Fibroblast of the conjunctiva (primary cell): ENCODE measurements at places on chromosomes 16 and 17.
A peak's percentile ranks its signal among the peaks of the same experiment; 100 is the strongest.

DNA sequence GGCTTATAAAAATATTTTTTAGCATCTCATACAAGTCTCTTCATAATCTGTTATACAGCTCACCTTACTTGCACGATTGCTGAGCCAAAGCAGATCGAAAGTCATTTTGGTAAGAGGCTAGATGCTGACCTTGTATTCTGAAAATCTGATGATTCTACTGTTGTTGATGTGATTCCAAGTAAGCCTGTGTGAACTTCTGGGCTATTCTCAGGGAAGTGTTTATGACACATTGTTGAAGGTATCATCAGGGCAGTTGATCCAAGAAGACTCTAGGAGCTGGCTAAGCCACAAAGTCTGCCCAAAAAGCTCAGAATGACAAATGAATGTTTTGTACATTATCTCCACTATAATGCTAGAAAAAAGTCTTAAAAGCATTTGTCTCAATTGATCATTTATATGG, 16.0 kb downstream of the OMG start:
- no peak for DNase-seq

- DNase-seq: peak; percentile 77
Measured at GRCh38 chr16:46621006-46621933, at the start of gene SHCBP1. Gene SHCBP1 (minus strand): TSS chr16:46621379. CDS start chr16:46621359, 20 bp downstream.

DNA sequence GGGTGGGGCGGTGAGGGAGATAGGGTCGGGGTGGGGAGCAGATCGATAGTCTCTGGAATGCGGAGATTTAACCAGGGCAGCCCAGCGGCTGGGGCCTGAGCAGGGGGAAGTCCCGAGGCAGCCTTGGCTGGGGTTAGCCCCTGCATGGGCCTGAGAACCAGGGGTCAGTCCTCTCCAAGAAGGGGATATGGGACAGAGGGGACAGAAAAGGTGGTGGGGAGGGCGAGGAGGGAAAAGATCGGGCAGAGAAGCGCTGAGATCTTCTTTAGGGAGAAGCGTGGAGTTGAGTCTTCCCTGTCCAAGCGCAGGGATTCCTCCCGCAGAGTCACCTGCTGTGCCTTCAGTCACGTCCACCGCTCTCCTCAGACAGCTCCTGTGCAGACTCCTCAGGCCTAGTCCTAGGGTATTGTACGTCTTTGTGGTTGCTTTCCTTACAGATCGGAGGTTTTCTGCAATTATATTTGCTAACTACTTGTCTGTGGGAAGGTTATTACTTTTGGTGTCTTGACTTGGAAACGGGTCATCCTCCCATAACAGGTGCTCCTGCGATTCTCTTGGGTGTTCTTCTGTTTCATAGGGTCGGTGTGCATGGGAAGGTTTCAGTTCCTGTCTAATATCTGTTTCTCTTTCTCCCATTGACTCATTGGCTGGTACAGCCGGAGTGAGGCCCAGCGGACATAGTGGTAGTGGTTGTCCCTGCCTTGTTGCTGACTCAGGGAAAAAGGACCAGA, 952 bp downstream of the CD300A start:
- DNase-seq: no peak

GRCh38 chr16:73172241-73172972, 124.5 kb upstream of the ZFHX3 start:
- peak; percentile 98 for DNase-seq

DNA sequence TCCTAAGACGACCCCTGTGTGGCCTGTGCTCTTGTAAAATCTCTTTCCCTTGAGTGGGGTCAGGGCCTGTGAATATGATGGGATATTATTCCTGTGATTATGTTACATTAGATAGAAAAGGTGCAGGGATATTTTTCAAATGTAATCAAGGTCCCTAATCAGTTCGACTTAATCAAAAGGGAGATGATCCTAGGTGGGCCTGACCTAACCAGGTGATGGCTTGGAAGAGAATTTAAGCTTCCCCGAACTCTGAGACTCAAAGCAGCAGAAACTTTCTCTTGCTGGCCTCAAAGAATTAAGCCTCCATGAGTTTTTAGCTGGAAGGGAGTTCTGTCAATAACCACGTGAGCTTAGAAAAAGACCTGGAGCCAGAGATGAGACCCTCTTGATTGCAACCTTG, 124.7 kb downstream of the MAF start:
- DNase-seq: no peak

DNA sequence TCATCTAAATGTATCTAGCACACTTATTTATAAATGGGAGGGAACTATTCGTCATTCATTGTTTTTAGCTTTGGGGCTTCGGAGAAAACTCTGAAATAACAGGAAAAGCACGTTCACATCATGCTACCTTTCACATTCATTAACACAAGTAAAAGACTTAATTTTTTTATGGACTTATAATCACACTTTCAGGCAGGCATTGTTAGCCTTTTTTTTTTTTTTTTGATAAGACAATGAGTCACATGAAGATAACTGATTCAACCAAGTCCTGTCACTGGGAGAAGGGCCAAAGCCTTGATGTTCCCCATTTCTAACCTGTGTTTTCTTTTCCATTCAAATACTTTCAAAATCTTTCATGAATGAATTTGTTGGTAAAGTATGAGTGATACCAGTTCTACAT, 631.3 kb upstream of the CA10 start:
- no peak for DNase-seq

GRCh38 chr17:68437979-68438822, 19.1 kb downstream of the WIPI1 start:
- no peak for DNase-seq

- DNase-seq: no peak
Measured at GRCh38 chr16:73794994-73795393, 501.6 kb upstream of the PSMD7 start.

- no peak for DNase-seq
Measured at GRCh38 chr16:8762254-8762653, 35.2 kb downstream of the TMEM186 start.

GRCh38 chr16:73171380-73171779, 123.5 kb upstream of the ZFHX3 start:
- no peak for DNase-seq

DNA sequence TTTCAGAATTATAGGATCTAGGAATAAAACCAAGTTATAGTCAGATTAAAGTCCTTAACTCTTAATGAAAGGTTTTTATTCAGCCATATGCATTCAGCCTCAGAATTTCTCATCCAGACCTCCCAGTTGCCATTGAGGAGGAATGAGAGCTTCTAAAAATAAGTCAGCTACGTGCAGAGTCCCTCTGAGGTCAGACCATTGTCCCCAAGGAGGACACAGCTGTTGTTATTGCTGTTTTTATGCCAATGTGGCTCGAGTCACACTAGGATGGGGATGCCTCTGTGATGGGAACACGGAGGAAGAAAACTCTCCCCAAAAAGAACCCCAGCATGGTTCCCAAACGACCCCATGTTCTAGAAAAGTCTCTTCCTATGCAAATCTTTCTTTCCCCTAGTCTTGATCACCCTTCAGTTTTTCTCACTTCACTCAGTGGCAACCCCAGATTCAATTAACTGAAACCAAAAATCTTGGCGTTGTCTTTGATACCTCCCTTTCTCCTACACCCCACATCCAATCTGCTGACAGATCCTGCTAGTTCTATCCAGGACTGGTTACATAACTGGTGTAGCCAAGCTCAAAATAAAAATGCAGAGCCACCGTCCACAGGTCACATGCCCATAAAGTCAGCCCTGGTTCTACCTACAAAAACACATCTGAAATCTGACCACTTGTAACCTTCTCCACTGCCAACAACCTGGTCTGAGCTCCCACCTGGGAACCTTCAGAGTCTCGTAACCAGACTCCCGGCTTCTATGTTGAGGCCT, 138.2 kb upstream of the ERCC4 start:
- DNase-seq: no peak

DNA sequence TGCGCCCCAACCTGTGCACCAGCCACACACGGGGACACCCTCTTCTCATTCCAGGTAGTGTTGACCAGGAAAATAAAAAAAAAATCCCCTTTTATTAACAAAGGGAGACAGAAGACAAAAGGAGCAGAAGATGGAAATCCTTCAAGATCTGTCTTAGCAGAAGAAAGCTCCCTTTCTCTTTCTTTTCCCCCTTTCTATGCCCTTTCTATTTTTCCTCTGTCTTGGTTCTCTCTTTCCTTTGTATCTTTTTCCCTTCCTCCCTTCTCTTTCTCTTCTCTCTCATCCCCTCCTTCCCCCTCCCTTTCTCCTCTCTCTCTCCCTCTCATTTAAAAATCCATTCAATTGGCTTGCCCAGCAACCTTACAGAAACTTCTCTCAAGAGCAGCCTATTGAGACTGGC, 254.1 kb upstream of the ZFHX3 start:
- DNase-seq: no peak

GRCh38 chr16:89444151-89444723, 46.1 kb downstream of the ANKRD11 start:
- no peak for DNase-seq

- DNase-seq: no peak
Measured at GRCh38 chr17:4617590-4618351, 23.7 kb downstream of the ALOX15 start.

DNA sequence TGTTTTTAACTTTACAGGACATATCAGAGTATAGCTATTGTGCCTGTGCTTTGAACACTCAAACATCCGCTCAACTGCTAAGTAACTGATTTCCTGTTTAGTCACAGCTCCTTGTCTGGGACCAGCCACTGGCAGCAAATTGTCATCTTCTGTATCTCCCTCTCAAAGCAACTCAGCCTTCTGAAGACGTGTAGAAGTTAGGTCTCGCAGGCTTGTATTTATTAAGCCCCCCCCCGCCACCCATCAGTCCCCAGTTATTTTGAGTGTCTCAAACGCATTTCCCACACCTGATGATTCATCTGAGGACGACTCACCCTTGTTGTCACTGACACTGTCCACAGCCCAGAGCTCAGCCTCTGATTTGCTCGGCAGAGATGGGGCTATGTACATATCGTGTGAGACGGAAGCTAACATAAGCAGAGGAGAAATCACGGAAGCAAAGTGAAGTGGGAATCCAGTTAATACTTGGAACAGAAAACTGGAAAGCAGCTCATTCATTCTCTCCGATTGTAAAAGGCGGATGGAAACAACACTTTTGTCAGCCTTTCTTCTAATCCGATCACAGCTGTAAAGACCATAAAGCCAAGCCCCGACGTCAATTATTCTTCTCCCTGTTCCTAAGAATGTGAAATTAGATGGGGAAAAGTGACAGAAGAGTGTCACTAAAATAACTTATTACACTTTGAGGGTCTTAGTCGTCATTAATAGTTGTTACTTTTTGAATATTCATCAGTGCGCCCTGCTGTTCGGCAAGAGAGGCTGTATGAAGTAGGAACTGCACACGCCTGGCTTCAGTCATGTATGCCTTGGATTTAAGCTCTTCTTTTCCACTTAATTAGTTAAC, 64.2 kb downstream of the PITPNC1 start:
- DNase-seq: no peak

DNA sequence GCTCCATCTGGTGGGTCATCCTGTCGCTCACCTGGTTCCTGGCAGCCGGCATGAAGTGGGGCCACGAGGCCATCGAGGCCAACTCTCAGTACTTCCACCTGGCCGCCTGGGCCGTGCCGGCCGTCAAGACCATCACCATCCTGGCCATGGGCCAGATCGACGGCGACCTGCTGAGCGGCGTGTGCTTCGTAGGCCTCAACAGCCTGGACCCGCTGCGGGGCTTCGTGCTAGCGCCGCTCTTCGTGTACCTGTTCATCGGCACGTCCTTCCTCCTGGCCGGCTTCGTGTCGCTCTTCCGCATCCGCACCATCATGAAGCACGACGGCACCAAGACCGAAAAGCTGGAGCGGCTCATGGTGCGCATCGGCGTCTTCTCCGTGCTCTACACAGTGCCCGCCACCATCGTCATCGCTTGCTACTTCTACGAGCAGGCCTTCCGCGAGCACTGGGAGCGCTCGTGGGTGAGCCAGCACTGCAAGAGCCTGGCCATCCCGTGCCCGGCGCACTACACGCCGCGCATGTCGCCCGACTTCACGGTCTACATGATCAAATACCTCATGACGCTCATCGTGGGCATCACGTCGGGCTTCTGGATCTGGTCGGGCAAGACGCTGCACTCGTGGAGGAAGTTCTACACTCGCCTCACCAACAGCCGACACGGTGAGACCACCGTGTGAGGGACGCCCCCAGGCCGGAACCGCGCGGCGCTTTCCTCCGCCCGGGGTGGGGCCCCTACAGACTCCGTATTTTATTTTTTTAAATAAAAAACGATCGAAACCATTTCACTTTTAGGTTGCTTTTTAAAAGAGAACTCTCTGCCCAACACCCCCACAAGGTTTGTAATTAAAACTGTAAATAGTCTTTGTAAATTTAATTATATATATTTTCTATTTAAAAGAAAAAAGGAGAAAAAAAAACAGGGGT, 1.7 kb downstream of the FZD2 start:
- no peak for DNase-seq

DNA sequence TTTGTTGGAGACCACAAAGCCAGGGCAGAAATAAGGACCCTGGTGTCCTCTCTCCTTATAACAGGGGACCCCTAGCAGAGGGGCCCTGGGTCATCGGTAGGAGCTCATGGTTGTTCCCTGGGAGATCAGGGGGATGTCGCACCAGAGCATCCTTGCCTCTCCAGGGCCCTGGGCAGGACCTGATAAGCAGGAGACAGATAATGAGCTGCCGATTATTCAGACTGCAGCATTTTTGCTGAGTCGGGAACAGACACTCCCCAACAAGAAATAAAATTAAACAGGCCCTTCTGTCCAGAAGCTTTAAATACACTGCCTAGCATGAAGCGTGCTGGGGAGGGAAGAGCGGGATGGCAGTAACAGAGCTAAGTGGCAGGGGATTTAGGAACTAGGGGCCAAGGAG, 15.4 kb upstream of the GFAP start:
- DNase-seq: no peak

DNA sequence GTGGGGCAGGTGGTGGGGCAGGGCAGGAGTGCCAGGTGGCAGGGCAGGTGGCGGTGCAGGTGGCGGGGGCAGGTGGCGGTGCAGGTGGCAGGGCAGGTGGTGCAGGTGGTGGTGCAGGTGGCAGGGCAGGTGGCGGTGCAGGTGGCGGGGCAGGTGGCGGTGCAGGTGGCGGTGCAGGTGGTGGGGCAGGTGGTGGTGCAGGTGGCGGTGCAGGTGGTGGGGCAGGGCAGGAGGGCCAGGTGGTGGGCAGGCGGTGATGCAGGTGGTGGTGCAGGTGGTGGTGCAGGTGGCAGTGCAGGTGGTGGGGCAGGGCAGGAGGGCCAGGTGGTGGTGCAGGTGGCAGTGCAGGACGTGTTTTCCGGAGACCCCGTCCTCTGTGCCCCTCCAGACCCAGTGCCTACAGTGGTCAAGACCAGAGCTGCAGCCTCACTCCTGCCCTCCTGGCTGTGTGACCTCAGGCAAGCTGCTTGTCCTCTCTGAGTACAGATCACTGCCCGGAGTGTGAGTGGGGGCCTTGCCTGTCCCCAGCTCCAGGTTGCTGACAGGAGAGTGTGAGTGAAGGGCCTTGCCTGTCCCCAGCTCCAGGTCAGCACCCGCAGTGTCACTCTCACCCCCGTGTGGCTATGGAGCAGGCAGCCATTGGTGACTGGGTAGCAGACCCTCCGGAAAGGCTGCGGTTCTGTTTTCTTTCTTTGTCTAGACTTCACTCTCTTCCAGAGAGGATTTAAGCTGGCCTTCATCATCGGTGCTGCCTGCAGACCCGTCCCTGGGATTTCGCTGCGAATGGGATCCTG, 16.1 kb upstream of the NPTX1 start:
- DNase-seq: no peak
